Fibroblast of pulmonary artery (primary cell): ENCODE measurements at places on chromosomes 7 and 10.

- no peak for DNase-seq
Measured at GRCh38 chr10:116211682-116212081, 61.3 kb downstream of the GFRA1 start.

- DNase-seq = peak; percentile 76
Measured at GRCh38 chr10:50635286-50635685, 11.5 kb upstream of the SGMS1 start.

GRCh38 chr7:47710201-47710935, 128.5 kb upstream of the TNS3 start:
- peak; percentile 57 for DNase-seq

- no peak for DNase-seq
Measured at GRCh38 chr7:98722402-98722801, 105.3 kb downstream of the NPTX2 start.

- DNase-seq = no peak
Measured at GRCh38 chr7:34341326-34341725, 316.7 kb upstream of the NPSR1 start.

GRCh38 chr10:5582736-5583135, 58.0 kb downstream of the CALML3 start:
- no peak for DNase-seq

GRCh38 chr10:90788968-90789367, 68.9 kb downstream of the HTR7 start:
- no peak for DNase-seq

DNA sequence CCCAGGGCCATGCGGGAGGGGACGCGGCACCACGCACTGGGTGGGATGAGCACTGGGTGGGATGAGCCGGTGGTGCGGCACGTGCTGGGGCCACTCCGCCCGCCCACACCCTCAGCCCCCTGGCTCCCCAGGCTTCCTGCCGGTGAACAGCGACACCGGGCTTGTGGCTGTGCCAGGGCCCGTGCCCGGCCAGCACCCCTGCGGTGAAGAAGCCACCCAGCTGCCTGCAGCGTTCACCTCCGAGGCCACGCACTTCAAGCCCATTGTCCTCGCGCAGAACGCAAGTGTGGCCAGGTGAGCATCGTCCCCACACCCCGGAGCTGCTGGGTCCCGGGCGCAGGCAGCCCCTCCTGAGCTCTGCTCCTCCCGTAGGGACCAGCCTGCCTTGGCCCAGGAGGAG, 31.8 kb upstream of the UTF1 start:
- no peak for DNase-seq

DNA sequence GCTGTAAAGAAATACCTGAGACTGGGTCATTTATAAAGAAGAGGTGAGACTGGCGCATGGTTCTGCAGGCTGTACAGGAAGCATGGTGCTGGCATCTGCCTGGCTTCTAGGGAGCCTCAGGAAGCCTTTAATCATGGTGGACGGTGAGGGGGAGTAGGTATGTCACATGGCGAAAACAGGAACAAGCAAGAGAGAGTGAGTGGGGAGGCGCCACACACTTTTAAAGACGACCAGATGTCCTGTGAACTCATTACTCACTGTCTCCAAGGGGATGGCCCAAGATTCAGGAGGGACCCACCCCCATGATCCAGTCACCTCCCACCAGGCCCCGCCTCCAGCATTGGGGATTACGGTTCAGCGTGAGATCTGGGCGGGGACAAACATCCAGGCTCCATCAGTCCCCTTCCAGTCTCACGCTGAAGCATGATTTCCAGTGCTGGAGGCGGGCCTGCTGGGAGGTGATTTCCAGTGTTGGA, 3.2 kb downstream of the ZNF316 start:
- peak; percentile 47 for DNase-seq

- DNase-seq = no peak
Measured at GRCh38 chr7:97623333-97623732, 108.6 kb upstream of the TAC1 start.

DNA sequence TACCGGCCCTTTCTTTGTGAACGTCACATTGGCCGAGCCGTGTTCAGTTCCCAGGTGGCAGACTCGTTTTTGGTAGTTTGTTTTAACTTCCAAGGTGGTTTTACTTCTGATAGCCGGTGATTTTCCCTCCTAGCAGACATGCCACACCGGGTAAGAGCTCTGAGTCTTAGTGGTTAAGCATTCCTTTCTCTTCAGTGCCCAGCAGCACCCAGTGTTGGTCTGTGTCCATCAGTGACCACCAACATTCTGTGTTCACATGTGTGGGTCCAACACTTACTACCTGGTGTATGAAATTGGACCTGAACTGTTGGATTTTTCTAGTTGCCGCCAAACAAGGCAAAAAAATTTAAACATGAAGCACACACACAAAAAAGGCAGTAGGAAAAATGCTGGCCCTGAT, 9.9 kb upstream of the CSGALNACT2 start:
- no peak for DNase-seq

DNA sequence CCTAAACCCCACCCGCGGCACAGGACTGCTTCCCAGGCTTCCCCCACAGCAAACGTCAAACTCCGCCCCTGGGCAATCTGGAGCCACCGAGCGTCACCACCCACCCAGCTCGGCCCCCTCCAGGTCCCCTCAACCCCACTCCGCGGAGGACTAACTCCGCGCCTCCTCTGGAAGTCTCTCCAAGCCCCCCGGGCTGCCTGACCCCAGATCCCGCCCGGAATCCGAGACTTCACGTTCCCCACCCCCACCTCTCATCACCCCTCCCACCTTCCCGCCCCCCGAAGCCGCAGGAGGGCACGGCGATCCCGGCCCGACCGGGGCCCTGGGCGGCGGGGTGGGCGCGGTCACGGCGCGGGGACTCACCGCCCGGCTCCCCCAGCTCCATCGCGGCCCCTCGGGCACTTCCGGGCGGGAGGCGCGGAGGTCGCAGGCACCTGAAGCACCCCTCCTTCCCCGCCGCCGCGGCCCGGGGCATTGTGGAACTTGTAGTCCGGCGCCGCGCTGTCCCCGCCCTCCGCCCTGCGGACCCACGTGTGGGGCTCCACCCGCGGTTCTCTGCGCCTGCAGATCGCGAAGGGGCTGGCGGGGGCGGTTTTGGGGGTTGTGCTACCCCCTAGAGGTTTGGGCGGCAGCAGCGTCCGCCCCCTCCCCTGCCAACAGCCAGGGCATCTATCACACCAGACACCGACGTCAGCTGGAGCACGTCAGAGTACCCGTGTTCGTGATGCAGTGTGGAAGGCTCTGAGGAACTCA, at the start of gene TMUB1:
Gene TMUB1 (minus strand): TSS at position 423 of the 753 bp plus-strand sequence. CDS start 930 bp downstream, outside the sequence.
- DNase-seq = no peak

- peak; percentile 10 for DNase-seq
Measured at GRCh38 chr7:54339073-54339472, 203.1 kb upstream of the VSTM2A start.

GRCh38 chr7:52749880-52750279, 285.6 kb upstream of the POM121L12 start:
- no peak for DNase-seq

DNA sequence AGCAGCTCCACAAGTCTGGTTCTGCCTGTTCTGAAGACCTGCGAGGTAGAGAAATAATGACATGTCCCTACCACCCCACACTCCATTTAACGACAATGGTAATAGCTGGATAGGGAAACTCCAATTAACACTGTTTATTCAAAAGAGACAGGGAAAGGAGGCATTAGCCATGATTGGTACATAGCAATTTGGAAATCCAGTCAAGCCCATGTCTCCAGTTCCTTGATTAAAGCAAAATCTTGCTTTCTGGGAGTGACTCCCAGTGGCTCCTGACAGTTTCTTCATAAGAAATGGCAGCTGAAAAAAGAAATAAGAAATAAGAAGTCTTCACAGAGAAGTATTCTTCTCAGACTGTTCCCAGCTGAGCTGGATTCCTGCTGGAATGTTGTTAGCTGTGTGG, 140.7 kb upstream of the LYZL2 start:
- no peak for DNase-seq

DNA sequence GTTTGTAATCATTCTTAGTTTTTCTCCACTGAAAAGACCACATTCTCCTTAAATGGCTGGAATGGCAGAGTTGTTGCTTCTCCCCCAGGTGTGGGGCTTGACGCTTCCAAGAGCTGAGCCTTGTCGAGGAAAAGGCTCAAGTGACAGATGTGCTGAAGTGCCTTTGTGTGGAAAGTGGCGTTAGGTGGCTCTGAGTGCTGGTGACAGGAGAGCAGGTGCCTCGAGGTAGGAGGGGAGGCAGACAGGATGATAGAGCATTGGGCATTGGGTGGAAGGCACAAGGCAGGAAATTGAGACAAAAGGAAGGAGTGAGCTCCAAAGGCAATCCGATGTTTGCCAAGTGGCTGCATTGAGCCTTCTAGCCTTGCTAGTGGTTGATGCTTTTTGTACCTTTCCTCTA, 6.7 kb downstream of the KIAA1217 start:
- DNase-seq = no peak

- no peak for DNase-seq
Measured at GRCh38 chr7:149720372-149721083, 52.9 kb downstream of the ZNF467 start.
